ENCODE measurements at places on chromosomes 4 and X.

GRCh38 chr4:159016593-159017024 is 86.3 kb upstream of the RAPGEF2 start:
- peak; percentile 78 for DNase-seq

DNA sequence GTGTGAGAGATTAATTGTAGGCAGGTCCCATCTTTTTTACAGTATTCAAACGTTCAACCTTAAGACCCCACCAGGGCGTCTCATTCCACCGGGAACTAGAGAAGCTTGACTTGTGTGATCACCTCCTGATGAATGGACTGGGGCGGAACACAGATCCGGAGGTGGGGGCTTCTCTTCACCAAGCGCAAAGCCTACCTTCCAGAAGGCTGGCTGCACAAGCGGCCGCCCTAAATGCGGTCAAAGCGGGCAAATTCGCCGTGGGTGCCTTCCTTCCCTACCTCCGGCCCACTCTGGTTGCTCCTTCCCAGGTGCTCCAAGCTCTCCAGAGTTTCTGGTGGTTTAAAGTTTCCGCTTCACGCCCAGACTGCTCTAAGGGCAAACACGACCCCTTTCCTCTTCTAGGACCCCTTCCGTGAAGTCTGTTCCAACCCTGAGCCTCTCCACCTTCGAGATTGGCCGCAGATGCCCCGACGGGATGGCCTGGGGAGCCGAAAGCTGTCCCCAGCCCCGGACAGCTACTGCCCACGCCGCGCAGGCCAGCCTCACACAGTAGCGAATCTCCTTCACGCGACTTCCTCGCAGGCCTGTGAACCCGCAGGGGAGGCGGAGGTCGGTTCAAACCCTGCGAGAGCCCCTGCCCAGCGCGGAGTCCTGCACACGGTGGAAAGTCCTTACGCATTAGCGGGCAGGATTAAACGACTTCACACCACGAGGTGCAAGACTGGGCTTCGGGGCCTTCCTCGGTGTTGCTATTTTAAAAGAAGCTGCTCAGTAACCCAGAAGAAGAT is 1.6 kb upstream of the WWC2 start:
- peak; percentile 35 for DNase-seq

DNA sequence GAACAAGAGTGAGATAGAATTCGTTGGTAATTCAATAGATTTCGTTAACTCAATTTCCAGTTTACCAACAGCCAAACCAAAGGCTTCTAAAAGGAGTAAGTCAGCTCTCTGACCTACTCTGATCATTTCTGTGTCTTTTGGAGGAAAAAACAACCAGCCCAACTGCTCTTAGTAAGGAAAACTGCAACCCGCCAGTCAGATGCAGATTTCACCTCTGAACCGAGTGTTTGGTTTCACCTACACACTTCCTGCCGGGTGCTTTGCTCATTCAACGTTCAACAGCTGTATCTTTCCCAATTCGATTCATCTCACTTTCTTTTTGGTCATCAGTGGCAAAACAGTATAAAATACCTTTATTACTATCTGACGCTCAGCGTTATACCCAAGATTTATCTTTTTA is 24.5 kb downstream of the TMSB4X start:
- no peak for DNase-seq

DNA sequence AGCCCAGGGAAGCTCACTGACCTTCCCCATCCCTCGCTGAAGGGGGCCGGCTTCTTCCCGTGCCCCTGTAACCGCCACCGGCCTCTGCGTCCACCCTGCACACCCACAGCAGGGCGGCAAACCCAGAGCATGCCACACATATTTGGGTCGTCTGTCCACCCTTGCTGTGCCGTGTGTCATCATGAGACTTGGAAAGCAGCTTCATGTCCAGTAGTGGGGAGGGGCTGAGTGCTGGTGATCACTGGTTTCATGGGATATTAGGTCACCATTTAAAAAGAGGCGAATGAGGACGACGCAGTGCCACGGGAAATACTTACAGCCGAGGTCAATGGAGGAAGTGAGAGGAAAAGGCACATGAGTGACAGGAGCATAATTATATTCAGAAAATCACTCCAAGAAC is 74.8 kb downstream of the HTRA3 start:
- DNase-seq: no peak

GRCh38 chr4:1656986-1657385 is 27.1 kb downstream of the FAM53A start:
- peak; percentile 2 for DNase-seq

GRCh38 chr4:85180533-85180932 is 214.0 kb upstream of the WDFY3 start:
- no peak for DNase-seq

DNA sequence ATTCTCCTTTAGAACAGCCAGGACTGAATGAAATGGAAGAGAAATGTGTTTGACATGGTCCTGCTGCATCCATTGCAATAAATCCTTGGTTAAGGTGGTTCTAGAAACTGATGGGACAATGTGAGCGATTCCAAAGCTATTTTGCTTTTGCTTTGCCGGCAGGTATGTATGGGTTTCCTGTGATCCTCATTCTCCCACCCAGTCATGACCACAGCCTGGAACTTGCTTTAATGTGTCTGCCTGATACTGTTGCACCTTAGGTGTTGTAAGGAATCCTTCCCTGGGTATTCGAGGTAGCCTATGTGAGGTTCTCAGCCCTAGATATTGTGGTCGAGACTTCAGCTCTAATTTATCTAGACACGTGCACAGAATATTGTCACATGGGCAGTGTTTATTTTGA is 86.1 kb downstream of the ZNF518B start:
- no peak for DNase-seq

DNA sequence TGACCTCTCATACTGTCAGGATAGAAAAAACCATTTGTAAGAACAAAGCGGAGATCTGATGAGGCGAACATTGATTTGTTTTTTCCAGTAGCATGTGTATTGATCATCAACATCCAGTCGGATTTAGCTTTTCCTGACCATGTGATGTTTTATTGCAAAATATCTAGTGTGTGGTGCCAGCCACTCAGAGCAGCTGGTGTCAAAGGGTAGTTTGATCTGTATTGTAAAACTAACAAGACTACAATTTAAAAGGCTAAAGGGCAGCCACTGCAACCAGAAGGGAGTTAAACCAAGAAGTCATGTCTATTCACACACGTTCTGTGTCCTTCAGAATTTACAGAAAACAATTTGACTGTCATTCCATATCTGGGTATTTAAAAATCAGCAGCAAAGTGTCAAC is 719.0 kb upstream of the FRG1 start:
- no peak for DNase-seq

DNA sequence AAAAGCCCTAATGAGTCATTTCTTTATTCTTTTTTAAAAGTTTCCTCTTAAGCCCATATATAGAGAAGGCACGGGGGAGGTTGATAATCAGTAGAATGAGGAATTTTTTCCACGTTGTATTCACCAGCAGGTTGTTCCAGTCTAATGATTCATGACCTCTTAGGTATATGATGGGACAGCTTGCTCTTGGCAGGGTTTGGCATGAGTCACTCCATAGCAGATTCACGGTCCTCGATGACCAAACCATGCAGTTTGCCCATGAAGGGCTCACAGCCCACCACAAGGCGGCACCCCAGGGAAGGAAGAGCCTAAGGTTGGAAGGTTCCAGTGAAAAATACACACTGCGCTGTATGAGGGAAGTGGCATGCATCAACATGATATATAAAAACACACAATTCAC is 623.8 kb upstream of the DIPK2B start:
- DNase-seq: peak; percentile 35

- DNase-seq: no peak
Measured at GRCh38 chr4:19520939-19521520, 730.7 kb upstream of the SLIT2 start.

GRCh38 chrX:96683997-96684338 is 674 bp upstream of the DIAPH2 start:
- no peak for DNase-seq

DNA sequence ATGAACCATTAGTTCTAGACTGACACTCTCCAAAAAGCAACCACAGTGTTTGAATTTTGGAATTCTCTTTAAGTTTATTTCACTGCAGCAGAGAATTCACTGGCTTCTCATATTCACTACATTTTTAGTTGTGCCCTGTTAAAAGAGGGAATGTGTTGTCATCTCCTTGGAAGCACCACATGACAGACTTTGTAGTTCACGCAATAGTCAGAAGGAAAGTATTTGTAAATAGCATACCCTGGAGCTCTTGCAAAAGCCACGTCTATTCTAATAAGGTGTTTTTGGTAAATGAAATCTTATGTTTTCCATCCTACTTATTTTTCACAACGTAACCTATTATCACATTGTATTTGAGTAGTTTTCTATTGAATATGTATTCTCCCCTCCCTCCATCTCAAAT is 25.8 kb downstream of the DOCK11 start:
- DNase-seq: no peak

DNA sequence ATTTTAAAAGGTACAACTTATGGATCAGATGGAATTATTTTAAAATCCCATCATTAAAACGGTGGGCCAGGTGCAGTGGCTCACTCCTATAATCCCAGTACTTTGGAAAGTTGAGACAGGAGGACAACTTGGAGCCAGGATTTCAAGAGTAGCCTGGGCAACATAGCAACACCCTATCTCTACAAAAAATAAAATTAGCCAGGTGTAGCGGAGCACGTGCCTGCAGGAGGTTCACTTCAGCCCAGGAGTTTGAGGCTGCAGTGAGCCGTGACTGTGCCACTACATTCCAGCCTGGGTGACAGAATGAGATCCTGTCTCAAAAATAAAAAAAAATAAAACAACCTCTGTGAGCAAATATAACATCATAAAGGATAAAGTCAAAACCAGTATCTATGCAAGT is 11.4 kb downstream of the ADH5 start:
- no peak for DNase-seq

GRCh38 chr4:89254847-89255246 is 52.8 kb downstream of the GPRIN3 start:
- peak; percentile 70 for DNase-seq

DNA sequence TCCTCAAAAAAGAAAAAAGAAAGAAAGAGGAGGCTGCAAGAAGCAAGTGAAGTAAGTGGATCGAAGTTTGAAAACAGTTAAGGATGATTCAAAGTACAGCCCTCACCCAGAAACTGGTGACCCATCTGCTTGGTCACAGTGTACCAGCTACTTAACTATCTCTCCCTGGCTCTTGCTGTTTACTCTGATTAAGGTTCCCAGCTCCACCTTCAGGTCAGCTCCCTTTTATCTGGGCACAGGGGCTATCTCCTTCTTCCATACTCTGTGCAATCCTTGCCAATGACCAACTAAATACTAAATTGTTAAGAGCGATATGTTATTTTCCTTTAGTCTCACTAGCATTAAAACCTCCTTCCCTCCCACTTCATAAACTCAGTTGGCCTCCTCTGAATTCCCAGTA is 81.5 kb upstream of the SMIM10 start:
- DNase-seq: no peak

DNA sequence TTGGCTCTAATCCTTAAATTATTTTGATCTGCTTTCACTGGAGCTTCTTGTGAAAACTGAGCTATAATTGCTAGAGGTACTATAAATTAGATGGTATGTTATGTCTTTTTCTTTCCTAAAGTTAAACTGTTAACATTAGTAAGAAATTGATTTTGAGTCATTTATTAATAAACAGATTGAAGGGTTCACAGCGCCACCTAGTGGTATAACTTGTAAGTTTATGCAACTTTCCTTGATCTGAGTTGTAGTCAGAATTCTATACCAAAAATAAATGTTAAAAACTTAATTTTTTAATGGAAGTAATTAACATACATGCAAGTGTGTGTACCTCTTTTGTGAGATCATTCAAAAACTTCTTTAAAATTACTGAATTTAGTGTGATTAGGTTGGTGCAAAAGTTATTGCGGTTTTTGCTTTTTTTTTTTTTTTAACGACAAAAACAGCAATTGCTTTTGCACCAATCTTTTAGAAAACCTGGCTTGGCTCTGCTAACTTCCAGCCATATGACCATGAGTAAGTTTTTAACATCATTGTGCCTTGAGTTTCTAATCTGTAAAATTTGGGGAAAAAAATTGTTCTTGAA is 151.5 kb downstream of the CENPC start:
- DNase-seq: peak; percentile 25

- DNase-seq: peak; percentile 58
Measured at GRCh38 chr4:121764702-121765367, at the start of gene SMIM43. TSS of gene SMIM43 (minus strand) at chr4:121765164. CDS start at chr4:121765105, 59 bp downstream.

- DNase-seq: no peak
Measured at GRCh38 chr4:132587626-132588025, 561.5 kb upstream of the PCDH10 start.

DNA sequence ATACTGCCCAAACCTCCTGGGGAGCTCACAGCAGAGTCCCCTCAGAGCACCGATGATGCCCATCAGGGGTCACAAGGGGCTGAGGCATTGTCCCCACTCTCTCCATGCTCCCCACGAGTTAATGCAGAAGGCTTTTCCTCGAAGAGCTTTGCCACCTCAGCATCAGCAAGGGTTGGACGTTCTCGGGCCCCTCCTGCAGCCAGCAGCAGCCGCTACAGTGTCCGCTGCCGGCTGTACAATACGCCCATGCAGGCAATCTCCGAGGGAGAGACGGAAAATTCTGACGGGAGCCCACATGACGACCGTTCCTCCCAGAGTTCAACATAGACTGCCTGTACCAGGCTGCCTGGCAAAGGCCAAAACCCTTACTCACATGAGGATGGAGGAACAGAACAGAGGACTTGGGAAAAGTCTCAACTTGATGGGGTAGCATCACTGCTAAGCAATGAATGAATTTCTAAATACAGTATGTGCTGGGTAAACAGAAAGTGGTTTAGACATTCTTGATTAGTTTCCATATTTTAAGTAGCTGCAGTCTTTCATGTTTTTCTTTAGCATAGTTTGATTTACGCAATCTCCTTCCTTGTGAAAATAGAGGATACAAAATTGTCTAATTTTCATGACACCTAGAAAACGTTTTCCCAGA is 5.0 kb upstream of the SCML1 start:
- no peak for DNase-seq

DNA sequence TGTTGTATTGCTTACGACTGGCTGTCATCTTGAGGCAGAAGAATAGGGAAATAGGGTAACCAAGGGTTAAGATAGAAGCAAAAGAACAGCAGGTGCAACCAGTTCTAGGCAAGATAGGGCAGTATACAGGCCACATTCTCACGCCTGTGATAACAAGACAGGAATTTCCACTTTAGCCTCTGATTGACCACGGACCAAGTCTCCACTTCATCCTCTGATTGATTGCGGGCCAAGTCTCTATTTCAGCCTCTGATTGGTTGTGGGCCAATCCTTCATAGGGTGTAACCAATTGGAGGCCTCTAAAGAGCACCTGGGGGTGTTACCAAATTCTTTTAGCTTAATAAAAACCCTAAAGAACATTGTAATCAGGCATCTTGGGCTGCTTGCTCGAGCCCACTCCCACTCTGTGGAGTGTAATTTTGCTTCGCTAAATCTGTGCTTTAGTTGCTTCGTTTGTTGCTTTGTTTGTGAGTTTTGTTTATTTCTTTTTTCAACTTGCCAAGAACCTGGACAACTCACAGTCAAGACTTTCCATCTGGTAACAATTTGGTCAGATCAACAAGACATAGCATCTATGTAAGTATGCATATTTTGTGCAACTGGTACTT is 8.7 kb upstream of the TBC1D9 start:
- DNase-seq: no peak

DNA sequence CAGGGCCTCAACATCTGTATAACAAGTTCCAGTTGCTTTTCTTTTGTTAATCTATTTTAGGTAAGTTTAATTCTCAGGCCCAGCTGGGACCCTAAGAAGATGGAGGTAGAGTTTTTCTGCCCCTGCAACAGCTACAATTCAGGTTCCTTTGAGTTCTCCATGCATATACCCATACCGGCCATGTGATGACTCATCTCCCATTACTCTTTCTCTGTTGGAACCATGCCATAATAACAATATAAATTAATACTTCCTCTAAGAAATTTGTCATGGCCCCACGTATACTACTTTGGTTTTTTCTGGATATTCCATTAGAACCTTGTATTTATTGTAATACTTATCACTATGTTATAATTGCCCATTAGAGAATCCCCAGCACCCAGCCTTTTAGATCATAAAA is 1.3 kb upstream of the INTU start:
- DNase-seq: no peak

GRCh38 chrX:109352066-109352588 is 129.8 kb downstream of the GUCY2F start:
- no peak for DNase-seq
